Stimulated activated CD4-positive, alpha-beta T cell treated with anti-CD3 and anti-CD28 coated beads, Interleukin-1b, Interleukin-23, amount 100 ng/mL, for 1 hour (primary cell): ENCODE measurements at places on chromosomes 12 and 14.

- no peak for DNase-seq
These were observed 1038.3 kb downstream of the BCL11B start for GRCh38 chr14:98233656-98234055.

GRCh38 chr14:42173206-42173605 lies 566.5 kb downstream of the LRFN5 start:
- no peak for DNase-seq

- DNase-seq = no peak
These were observed 398.9 kb upstream of the MIS18BP1 start for GRCh38 chr14:45651890-45652289.

GRCh38 chr12:93183940-93184671 lies 193.6 kb upstream of the NUDT4 start:
- no peak for DNase-seq

- DNase-seq = no peak
These were observed 18.0 kb upstream of the CRACR2A start for GRCh38 chr12:3770891-3771290.

DNA sequence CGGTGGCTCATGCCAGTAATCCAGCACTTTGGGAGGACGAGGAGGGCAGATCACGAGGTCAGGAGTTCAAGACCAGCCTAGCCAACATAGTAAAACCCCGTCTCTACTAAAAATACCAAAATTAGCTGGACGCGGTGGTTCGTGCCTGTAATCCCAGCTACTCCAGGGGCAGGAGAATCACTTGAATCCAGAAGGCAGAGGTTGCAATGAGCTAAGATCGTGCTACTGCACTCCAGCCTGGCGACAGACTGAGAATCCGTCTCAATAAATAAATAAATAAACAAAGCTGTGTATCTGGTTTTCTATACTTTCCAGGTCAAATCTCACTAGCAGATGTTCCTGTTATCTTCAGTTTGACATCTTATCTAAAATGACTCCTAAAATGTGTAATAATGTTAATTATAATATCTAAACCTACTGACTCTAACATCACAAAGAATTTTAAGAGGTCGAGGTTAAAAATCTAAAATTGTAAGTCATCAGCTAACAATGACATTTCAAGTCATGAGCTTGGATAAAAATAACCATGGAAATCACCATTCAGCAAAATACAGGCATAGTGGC lies 2.4 kb upstream of the SRP54 start:
- DNase-seq = no peak

- no peak for DNase-seq
These were observed 15.7 kb downstream of the TBX3 start for GRCh38 chr12:114668151-114668885.

- DNase-seq = no peak
These were observed 448.0 kb upstream of the FBXO33 start for GRCh38 chr14:39880106-39880695.

DNA sequence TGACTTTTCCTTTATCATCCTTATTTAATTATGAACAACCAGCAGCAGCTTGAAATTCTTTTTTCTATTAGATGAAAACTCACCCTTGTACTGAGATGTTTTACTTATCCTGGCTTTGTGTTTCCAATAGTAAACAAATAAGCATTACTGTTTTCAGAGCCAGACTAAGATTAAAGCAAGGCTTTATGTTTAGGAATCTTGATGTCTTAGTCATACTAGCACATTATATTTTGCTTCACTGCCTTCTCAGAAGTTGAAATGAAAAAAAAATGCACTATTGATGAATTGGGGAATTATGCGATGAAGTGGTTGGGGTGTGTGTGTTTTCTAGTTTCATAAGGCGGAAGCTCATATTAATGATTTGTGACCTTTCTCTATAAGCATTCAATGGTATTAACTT lies 301.2 kb upstream of the E2F7 start:
- no peak for DNase-seq

- no peak for DNase-seq
These were observed 649.0 kb upstream of the SEL1L start for GRCh38 chr14:82182646-82183045.

DNA sequence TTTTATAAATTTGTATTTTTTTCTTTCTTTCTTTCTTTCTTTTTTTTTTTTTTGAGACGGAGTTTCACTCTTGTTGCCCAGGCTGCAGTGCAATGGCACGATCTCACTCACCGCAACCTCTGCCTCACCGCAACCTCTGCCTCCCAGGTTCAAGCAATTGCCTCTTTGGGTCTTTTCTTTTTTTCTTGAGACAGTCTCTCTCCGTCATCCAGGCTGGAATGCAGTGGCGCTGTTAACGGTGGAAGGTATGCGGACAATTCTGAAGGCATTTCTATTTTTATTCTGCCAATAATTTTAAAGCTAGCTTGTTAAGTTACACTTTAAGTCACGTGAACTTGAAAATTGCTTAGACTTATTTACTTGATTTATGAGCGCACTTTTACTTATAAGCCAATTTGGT lies 8.8 kb upstream of the PHC1 start:
- DNase-seq = no peak

GRCh38 chr12:85516667-85517325 lies 236.8 kb downstream of the ALX1 start:
- no peak for DNase-seq

GRCh38 chr12:116138781-116139180 lies 138.7 kb downstream of the MED13L start:
- no peak for DNase-seq

GRCh38 chr12:55715833-55716581 lies at the start of gene BLOC1S1:
Gene BLOC1S1, plus strand, starts transcription at chr12:55716046. Its CDS starts 6 bp downstream, at chr12:55716052.
- DNase-seq = peak; percentile 91

- no peak for DNase-seq
These were observed 20.6 kb upstream of the SNRPF start for GRCh38 chr12:95838125-95838524.

- DNase-seq = no peak
These were observed 42.3 kb upstream of the CSRP2 start for GRCh38 chr12:76921100-76921471.

DNA sequence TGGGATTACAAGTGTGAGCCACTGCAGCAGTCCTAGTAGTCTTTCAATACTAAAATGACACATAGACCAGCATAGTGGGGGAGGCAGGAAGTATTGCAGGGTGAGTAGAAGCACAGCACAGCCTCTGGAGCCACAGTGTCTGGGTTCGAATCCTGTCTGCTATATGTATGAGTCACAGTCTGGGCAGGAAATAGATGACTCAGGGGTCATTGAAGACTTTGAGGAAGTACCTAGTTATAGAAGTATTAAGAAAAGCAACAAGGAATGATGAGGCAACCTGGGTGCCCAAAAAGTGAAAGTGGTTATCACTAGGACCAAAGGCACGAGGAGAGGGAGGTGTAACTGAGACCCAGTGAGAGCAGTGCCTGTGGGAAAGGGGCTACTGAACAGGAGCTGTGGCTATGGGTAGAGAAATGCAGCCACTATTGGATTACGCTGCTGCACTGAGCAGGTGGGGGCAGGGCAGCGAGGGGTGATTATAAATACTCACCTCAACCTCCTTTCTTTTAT lies 124.0 kb downstream of the PDE3A start:
- DNase-seq = no peak

DNA sequence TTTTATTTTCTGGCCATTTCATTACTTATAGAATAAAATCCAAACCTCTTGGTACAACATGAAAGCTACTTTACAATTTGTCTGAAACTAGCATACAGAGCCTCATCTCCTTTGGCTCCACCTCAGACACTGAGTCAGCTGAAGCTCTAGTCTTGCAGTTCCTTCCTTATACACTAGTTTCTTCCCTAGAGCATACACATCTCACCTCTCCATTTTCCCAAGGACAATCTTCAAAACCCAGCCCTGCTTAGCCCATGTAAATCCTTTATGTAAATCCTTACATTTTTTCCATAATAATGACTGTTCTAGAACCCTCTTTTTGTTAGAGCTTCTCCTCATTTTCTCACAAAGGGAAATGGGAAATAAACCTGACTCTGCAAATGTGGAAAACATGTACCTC lies 463.4 kb downstream of the SLC16A7 start:
- no peak for DNase-seq

DNA sequence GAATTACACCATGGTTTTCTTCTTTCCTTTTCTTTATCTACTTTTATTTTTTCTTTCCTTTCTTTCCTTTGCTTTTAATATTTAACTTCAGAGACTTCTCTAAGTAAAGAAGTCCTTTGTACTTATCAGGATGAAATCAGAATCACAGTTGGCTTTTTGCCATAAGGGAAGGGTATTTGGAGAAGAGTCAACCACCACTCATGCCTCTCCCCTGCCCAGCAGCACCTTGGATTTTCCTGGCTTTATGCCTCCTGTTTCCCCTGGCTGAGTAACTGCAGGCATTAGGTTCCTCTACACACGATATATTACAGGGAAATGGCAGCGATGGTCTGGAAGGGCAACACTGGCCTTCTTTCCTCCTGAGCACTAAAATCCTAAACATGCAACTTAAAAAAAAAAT lies 266.4 kb upstream of the CAND1 start:
- no peak for DNase-seq

DNA sequence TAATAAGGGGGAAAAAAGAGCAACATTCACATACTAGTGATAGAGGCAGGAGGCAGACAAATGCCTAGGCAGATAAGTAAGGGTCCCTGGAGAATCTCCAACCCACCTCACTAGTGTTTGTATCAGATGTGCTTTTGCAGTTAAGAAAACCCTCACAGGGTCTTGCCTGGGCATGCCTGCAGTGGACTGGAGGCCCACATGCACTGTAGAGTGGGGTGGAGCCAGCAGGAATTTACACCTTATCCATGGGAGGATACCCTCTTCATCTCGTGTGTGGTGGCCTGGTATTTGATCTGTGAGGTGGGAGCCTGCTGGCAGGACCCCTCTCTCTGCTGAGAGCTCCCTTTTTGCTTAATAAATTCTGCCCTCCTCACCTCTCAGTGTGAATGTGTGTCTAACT lies 238.0 kb upstream of the SLC16A7 start:
- DNase-seq = no peak

DNA sequence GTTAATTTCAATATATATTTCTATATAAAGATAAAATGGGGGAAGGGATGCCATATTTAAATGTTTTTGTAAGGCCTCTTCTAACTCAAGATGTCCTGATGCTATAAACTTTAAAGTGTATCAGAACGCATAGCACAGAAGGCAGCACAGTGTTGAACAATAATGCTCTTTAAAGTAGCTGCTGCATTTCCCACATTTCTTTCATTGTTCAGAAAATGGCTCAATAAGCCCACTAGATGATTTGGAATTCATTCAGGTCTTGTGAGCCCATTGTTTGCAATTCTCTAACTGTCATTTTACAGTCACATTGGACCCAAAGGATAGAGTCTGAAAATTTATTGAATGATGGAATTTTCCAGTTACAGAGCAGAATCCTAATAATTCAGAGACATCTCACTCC lies 64.0 kb upstream of the PCED1B start:
- DNase-seq = no peak

GRCh38 chr14:102827716-102828115 lies 50.5 kb downstream of the TRAF3 start:
- DNase-seq = no peak

DNA sequence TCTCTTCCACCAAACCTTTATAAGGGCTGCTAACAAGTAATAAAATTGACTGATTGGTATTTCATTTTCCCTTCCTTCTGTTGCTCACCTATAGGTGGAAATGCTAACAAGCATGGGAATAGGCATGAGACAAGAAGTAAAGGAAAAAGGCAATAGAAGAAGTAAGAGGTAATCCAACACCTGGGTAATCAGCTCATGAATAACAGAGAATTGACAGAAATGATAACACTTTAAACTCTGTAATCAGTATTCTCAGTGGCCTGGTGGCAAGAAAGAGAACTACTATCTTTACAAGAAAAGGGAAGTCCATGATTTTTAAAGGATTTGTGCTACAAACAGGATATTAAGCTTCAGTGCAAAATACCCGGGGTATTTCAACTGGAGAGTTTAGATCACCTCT lies 737.8 kb downstream of the RERGL start:
- no peak for DNase-seq

DNA sequence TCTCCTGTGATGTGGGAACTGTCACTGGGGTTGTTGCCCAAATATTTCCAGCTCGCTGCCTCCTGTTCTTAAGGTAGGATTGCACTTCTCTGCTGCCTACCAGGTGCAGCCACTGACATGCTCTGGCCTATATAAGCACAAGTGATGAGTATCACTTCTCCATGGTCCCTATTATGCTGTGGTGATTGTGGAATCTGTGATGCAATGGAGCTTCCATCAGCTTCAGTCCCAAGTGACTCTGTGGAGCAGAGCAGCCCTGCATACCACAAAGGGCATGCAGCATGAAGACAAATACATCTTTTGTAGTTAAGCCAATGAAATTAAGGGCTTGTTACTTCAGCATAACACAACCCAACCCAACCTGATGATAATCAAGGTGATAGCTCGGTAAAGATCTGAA lies 43.5 kb downstream of the CKAP4 start:
- no peak for DNase-seq

DNA sequence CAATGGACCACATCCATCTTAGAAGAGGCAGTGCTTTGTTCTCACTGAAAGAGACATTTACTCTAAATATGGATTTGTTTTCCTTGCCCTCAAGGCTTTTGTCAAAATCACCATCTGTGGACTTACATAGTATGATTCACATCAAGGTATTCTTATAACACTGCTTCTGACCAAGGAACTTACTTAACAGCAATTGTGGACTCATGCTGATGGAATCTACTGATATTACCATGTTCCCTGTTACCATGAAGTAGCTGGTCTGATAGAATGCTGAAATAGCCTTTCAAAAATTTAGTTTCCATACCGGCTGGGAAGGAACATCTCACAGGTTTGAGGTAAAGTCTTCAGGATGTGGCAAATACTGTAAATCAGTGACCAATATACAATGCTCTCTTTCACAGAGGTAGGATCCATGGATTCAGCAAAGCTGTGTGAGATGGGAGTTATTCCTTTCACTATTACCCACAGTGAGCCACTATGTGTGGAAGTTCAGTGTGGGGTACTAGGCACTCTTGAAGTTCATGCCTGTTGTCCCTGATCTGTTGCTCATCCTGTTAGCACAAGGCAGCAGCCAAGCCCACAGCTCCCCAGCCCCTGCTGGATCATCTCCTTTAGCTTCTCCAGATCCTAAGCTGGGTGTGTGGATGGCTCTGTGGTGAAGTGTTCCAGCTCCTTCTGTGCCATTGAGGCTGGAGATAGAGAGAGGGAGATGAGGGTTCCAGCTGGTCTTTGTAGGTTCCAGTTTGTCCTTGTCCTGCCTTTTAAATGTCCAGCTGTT lies 126.4 kb downstream of the ATP23 start:
- no peak for DNase-seq

- no peak for DNase-seq
These were observed 393.7 kb downstream of the SOX5 start for GRCh38 chr12:23555825-23556207.

DNA sequence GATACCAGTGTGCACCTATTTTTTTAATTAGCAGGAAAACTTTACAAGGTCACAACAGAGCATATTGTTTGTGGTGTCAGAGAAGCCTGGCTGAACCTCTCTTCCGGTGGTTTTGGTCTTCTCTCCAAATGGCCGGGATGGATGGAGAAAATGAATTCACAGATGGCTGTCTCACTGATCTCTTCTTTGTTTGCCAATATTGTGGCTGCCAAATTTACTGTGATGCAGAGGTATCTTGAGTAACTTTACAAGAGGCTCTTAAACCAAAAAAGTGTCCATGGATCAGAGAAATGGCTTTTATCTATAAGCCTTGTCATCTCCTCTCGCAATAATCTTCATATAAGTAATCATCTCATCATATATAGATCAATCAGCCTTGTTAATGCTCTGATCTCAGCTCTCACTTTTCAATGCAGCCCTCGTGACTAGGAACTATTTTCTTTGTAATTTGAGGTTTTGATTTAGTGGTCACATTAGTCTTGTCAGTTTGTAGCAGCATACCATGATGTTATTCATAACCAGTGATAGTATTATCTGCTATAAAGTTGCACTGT lies 308.1 kb downstream of the EGLN3 start:
- no peak for DNase-seq
